NCI-H524 treated with DMSO at 0.1 percent for 48 hours (cell line): ENCODE measurements at places on chromosomes 13 and 19.

DNA sequence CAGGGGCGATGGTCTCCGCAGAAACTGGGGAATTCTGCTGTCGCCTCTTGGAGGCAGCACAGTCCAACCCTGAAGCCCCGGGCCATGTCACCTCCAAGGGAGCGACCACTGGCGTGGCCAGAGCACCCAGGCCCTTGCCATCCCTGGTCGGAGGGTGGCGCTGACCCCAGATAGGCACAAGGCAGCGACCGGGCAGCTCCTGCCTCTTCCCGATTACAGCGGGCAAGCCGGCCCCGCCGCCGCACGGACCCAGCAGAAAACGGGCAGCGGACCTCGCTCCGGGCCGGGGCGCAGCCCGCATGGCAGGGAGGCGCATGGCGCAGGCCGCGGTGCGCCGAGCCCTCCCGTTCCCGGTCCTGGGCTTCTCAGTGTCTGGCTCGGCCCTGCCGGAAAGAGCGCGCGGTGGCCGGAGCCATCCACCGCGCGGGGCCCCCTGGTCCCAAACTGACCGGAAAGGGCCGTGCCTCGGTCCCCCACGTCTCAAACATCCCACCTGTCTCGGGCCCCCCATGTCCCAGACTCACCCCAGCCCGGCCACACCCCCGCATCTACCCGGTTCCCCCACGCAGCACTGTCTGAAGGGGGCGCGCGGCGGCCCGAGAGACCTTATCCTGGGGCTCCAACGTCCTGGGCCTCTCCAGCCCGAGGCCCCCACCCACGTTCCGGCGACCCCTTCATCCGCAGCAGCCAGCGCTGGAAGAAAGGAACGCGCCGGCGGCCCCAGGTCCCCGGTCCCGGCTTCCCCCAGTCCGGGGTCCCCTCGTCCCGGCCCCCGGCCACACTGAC lies 727 bp downstream of the CERS1 start:
- no peak for DNase-seq

- no peak for DNase-seq
These were observed 129.5 kb downstream of the CYSLTR2 start for GRCh38 chr13:48783181-48783630.

- DNase-seq, result no peak
These were observed 2.8 kb upstream of the NLRP12 start for GRCh38 chr19:53826876-53827275.

- DNase-seq, result no peak
These were observed 83.5 kb upstream of the RNF113B start for GRCh38 chr13:98260357-98261164.

- DNase-seq, result peak; percentile 17
These were observed 645 bp downstream of the UBL3 start for GRCh38 chr13:29849731-29850212.

- no peak for DNase-seq
These were observed 170.9 kb upstream of the ZNF507 start for GRCh38 chr19:32174386-32175113.

GRCh38 chr13:26707122-26708006 lies 53.2 kb downstream of the GPR12 start:
- DNase-seq, result peak; percentile 68

DNA sequence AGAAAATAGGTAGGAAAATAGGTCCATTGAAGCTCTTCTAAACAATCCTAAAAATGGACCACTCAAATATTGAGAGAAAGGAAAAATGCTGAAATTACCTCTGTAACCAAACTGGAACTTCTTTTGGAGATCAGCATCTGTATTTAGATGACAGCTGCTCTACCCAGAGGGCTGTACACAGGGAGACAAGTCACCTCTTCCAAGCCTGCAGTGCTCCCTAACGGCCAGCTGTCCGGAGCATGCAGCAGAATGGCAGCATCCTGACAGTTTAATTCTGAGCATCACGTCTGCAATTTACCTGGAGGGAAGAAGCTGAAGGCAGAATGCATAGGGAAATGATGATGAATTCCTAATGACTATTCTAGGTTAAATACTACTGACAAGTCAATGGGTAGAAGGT lies 62.8 kb upstream of the DIAPH3 start:
- DNase-seq, result peak; percentile 39
